ENCODE measurements at places on chromosomes 4 and X.
A peak's percentile ranks its signal among the peaks of the same experiment; 100 is the strongest.

DNA sequence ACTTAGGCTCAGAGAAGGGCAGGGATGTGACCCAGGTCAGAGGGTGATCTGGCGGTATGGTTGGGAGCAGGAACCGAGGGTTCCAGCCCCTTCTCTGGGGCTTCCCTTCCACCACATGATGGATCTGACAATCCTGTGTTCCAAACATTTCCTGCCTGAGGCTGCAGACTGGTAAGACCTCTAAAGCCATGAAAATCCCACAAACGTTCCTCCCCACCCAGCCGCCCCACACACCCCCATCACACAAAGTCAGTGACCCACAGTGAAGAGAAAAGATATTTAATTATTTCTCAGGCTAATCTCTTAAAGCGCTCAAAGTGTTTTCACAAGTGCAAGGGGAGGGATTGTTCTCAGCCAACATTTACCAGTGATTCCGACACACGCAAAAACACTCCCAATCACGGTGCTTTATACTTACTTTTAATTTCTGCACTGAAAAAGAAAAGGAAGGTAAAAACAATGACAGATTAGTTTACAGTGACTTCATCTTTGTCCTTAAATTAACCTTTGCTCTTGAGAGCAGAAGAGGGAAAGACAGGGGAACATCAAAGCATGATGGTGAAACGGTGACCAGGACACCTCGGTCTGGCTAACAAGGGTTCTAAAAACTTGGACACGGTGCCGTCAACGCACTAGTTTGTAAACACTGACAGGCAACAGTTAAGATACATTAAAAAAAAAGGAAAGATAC, 42.4 kb downstream of the WDR1 start:
- no peak for DNase-seq

DNA sequence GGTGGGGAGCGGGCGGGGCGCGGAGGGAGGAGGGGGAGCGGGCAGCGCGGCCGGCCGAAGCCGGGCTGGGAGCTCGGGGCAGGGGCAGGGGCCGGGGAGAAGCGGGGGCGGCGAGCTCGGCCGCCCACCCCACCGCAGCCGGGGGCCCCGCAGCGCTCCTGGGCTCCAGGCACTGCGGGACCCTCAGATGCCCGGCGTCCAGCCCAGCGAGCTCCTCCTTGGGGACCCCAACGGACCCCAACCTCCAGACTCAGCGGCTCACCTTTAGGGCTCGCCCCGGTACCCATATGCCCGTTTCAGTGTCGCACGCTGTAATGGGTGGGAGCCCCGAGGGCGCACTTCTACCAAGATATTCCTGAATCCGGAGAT, 357 bp upstream of the ADGRG2 start:
- no peak for DNase-seq

DNA sequence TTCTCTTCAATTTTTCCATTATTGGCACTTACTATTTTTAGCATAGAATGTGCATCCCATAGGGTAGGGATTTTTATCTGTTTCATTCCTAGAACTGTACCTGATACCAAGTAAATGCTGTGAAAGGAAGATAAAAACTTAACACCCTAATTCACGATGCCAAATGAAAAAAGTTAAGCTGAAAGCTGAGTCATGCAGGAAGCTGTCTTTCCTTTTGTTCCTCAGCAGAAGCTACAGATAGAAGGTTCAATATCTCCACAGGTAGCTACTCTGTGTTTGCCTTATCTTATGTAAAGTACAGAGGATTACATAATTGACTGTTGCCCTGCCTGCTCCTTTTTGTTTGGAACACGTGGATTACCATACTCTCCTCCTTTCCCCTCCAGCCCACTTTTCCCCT, 77.0 kb downstream of the LRP2BP start:
- no peak for DNase-seq

DNA sequence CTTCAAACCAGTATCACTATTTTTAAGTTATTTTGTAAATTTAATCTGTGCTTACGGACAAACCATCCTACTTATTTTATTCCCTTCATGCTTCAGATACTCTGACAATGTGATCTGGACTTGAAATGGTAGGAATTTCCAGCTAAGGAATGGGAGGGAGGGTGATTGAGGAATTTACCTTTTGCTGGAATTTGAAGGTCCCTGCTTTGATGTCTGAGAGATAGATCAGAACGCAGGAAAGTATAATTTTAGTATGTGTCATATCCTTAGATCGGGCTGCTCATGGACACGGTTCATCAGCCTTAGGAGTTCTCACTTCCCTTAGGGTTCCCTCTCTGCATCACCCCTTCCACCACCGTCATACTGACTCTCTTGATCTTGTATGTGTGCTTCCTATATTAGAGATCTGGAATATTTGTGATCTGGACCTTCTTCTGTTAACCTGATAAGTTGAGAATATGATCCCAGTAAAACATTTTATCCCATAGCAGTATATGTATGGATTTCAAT, 16.8 kb downstream of the OCRL start:
- no peak for DNase-seq

DNA sequence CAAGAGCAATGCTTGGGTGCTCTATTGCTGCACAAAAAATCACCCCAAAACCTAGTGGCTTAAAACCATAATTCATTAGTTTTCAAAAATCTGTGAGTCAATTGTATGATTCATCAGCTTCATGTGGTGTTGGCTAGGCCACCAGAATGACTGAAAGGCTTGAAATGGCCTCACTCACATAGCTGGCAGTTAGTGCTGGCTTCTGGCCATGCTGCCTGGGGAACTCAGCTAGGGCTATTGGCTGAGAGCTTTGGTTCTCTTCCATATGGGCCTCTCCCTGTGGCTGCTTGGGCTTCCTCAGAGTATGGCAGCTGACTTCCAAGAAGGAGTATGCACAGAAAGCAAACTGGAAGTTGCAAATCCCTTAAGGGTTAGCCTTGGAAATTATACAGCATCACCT, 3.1 kb upstream of the MTMR1 start:
- peak; percentile 60 for DNase-seq

DNA sequence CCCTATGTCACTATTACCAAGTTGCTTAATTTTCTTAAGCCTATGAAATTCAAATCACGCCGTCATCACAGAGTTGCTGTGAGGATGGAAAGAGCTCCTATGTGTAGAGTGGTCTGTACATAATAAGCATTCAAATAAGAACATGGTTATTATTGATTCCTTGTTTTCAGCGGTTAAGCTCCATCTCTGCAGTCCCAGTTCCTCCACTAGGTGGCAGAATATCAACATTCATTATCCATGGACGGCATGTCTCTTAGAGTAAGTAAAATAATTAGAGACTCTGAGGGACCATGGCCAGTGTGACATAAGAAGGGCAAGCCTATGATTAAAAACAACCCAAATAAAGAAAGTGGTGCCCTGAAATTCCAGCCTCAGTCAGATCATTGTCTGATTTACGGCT, 132.5 kb upstream of the NHS start:
- DNase-seq = peak; percentile 51

GRCh38 chr4:2084316-2084715, 25.2 kb downstream of the NAT8L start:
- no peak for DNase-seq

- no peak for DNase-seq
These were observed 137.2 kb downstream of the GUCY2F start for GRCh38 chrX:109344678-109345077.

DNA sequence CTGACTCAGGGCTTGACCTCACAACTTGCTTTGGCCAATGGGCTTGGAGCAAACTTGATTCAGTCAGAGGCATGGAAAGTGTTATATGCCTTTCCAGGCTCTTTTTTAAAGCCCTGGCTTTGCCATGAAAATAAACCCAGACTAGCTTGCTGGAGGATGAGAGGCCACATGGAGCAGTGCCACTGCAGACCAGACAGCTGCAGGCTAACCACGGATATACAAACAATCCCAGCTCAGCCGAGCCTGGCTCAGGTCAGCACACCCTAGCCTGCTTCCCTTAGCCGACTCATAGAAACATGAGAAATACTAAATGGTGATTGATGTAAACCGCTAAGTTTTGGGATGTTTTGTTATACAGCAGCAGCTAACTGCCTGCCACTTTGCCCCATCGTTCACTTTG, 345.1 kb downstream of the ARHGAP10 start:
- DNase-seq = no peak

GRCh38 chrX:43345166-43345565, 310.9 kb upstream of the MAOA start:
- no peak for DNase-seq

- DNase-seq = no peak
These were observed 12.3 kb downstream of the ETDA start for GRCh38 chrX:135264206-135264605.

GRCh38 chrX:10104958-10105658, 51.7 kb upstream of the CLCN4 start:
- no peak for DNase-seq

DNA sequence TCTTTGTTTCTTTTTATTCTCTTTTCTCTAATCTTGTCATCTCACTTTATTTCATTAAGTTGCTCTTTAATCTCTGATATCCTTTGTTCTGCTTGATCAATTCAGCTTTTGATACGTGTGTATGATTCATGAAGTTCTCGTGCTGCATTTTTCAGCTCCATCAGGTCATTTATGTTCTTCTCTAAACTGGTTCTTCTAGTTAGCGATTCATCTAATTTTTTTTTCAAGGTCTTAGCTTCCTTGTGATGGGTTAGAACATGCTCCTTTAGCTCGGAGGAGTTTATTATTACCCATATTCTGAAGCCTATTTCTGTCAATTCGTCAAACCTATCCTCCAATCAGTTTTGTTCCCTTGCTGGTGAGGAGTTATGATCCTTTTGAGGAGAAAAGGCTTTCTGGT, 1045.0 kb upstream of the ADGRL3 start:
- DNase-seq = no peak

DNA sequence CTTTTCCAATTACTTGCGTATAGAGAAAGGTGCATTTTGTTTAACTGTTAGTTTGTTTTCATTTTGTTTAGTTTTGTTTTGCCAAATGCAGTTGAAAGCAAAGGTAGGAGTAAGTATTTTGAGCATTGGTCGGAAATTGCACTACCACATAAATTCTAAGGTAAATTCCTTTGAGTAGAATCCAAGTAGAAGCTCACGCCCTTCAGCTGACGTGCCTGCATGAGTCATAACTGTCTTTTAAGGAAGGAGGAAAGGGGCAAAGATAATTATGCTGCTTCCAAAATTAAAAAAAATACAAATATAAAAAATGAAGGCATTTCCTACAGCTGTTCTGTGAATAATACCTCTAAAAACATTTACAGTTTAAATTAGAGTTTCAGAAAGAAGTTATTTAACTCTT, 110.2 kb upstream of the MYOZ2 start:
- peak; percentile 33 for DNase-seq

- peak; percentile 77 for DNase-seq
These were observed 242.0 kb downstream of the MAPK10 start for GRCh38 chr4:86117705-86118302.

DNA sequence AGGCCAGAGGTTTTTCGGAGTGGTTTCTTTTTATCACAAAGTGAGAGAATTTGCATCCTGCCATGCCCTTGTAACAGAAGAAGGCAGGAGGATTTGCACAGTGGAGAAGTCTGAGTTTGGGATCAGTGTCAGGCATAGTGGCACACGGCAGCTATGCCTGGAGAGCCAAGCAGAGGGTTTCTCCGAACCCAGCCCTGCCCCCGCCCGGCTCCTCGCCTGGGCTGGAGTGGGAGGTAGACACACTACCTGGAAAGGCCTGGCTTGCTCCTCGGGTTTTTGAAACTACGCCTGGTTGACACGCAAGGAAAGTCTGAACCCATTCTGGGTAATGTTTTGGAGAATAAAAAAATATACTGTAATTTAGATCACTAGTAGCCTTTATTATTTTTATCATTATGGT, 1653.6 kb upstream of the TENM3 start:
- no peak for DNase-seq

DNA sequence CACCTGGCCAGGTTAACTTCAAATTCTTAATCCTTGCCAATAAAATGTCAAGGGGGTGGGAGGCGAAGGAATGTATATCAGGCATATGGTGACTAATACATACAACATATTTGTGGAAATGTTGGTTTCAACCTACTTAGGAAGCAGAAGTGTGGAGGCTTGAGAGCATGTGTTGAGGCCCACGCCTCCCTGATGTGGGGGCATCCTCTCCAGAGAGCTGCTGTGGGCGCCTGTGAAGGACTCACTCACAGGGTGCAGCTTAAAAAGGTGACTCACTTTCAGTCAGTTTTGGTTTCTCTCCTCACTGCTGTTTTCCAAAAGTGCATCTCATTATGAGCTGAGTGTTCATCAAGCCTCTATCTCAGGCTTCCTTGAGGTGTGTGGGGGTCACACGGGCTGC, 27.5 kb downstream of the LNX1 start:
- DNase-seq = peak; percentile 73

DNA sequence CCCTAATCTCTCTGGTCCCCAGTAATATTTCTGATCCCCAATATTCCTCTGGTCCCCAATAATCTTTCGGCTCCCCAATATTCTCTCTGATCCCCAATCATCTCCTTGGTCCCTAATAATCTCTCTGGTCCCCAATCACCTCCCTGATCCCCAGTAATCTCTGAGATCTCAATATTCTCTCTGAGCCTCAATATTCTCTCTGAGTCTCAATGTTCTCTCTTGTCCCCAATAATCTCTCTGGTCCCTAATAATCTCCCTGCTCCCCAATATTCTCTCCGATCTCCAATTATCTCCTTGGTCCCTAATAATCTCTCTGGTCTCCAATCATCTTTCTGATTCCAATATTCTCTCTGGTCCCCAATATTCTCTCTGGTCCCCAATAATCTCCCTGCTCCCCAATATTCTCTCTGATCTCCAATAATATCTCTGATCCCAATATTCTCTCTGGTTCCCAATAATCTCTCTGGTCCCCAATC, 17.9 kb downstream of the P2RY8 start:
- DNase-seq = no peak

GRCh38 chrX:105483011-105483410, 262.5 kb upstream of the TEX13A start:
- no peak for DNase-seq

- DNase-seq = no peak
These were observed 42.1 kb downstream of the NFKB1 start for GRCh38 chr4:102543030-102543928.

GRCh38 chr4:42216664-42217063, 64.2 kb upstream of the BEND4 start:
- no peak for DNase-seq

DNA sequence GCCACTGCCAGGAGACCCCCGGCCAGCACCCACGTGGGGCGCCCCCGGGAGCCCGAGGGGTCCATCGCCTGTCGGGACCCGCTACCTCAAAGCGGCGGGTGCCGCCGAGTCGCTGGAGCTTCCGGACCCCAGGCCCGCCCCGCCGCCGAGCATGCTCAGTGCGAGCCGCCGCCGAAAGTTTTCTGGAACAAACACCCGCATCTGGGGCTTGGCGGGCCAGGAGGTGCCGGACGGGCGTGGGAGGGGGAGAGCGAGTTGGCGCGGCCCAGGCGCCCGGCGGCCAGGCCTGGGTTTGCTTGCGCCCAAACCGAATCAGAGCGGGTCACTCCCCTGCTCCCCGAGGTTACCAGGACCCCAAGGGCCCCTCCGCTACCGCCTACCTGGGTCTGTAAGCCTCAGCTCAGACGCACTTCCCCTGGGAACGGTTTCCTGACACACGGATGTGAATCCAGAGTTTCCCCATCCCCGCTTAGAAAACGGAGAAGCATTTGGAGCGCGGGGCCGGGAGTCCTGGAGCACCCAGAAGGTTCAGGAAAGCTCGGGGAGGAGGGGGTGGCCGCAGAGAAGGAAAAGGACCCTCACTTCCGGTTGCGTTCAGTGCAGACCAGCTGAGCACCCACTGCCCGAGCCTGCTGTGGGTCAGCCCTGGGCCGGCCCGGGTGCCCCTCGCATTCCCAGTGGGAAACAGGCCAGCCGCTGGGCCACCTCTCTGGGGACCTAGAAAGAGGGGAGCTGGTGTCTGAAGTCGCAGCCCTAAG, at the start of gene EVC2:
TSS of gene EVC2 (minus strand) at position 111 of the 758 bp plus-strand sequence. CDS start at position 65, 46 bp downstream.
- DNase-seq = peak; percentile 94

GRCh38 chrX:39577985-39578869, 519.5 kb downstream of the BCOR start:
- no peak for DNase-seq
